ENCODE measurements at places on chromosomes 5 and 9.

GRCh38 chr5:171806976-171807747, 21.5 kb downstream of the SMIM23 start:
- no peak for DNase-seq

GRCh38 chr5:84430079-84430478, 45.4 kb upstream of the EDIL3 start:
- no peak for DNase-seq

DNA sequence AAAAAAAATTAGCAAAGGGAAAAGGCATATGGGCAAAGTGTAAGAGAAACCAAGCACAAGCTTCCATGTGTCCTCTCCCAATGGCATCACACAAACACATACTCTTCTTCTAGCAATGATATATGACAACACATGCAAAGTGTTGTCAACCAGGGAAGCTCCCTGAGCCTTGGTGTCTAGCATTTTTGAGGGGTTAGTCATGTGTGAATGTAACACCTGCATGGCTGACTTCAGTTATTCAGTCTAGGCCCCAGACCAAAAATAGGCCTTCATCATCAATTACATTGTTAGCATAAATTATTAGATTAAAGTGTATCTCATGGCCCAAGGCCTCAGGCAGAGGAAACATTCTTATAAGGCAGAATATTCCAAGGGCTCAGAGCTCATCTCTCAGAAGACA, 450.0 kb downstream of the TLE1 start:
- DNase-seq = no peak

- no peak for DNase-seq
These were observed 3.2 kb upstream of the NSD1 start for GRCh38 chr5:177130211-177131018.

DNA sequence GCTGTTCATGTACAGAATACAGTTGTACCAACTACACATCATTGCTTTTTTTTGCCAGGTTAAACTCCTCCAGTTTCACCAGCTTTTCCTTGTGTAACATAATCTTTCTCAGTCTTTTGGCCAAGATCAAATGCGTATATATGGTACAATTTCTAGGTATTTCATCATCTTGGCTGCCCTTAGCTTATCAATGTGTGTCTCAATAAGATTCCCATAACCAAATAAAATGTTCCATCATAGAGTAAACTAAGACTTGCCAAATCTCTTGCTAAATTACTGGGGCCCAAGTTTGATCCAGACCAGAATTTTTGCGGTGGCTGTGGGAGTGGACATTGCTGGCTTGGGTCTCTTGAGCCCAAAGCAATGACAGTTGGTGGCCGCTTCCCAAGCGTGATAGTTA, 24.3 kb upstream of the ERBIN start:
- DNase-seq = no peak

- no peak for DNase-seq
These were observed 52.6 kb downstream of the ABCA1 start for GRCh38 chr9:104875320-104875719.

DNA sequence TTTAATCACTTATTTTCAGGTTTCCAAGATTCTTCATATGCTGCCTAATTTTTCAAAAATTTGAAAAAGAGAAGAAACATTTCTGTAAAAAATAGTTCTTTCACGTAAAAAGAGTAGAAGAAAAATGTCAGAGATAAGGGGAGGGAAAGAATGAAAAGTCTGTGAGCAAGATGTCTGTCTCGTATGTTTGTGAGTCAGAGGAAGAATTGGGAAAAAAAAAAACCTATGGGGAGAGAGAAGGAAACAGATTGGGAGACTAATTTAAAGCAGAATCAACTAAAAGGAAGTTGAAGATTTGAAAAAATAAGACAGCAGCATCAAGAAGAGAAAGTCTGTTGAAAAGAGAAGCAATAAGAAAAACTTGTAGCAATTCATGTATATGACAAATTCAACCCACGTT, 456.3 kb downstream of the HINT1 start:
- no peak for DNase-seq

GRCh38 chr9:16753256-16753655, 117.2 kb downstream of the BNC2 start:
- DNase-seq = no peak
